Activated CD4-positive, alpha-beta T cell treated with anti-CD3 and anti-CD28 coated beads for 24 hours (primary cell): ENCODE measurements at places on chromosomes 2 and 18.

- peak; percentile 32 for DNase-seq
These were observed 93.8 kb downstream of the NRP2 start for GRCh38 chr2:205776139-205776538.

GRCh38 chr2:108034843-108035242 lies 48.5 kb downstream of the SLC5A7 start:
- DNase-seq = no peak

- no peak for DNase-seq
These were observed 315.4 kb upstream of the CHST9 start for GRCh38 chr18:27500531-27500930.

GRCh38 chr2:169012812-169013627 lies 18.1 kb downstream of the ABCB11 start:
- DNase-seq = no peak

DNA sequence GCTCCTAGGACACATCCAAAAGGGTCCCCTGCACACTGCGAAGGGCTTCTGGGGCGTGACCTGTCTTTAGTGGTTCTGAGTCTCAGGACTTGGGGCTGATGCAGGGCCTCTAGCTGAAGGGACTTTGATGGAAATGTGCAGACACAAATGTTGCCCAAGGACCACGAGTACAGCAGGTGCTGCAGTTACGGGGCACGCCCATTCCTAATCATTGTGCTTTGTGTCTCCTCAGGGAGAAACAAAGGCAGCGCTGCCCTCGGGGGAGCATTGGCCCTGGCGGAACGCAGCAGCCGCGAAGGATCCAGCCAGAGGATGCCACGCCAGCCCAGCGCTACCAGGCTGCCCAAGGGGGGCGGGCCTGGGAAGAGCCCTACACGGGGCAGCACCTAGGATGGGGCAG lies 8.0 kb downstream of the TUBA3E start:
- DNase-seq = no peak

- no peak for DNase-seq
These were observed 2.9 kb upstream of the EML6 start for GRCh38 chr2:54720563-54720962.

GRCh38 chr18:46406539-46406932 lies 250.5 kb downstream of the LOXHD1 start:
- no peak for DNase-seq

DNA sequence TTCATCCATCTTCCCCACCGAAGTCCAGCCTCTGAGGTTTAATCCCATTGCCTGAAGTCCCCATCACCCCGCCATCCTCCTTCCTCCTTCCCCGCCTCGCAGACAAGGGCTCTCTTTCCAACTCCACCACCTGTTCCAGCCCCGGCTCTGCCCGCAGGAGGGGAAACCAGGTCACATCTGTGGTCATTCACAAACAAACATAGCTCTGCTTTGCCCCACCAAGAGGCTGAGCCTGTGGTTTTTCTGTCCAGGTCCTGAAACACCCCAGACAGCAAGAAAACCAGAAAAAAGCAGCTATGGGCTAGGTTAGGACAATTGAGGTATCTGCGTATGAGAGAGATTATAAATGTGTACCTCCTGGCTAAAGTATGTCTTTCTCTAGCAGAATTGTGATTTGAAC lies 144.7 kb downstream of the GLI2 start:
- no peak for DNase-seq

DNA sequence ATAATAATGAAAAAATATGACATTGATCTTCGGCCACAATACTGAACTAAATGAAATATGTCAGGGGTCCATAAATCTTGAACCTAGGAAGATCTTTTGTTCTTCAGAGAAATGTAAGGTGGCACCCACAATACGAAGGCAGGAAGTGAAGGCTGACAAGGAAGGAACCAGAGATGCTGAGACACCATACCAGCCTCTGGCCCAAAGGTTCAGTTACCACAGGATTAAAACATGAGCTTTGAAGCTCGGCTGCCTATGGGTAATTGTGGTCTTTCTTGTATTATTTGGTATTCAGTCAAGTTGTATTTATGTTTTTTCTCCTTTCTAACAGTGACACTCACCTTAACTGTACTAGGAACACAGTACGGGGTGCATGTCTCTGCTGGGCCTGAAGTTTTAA lies 448.8 kb upstream of the SETBP1 start:
- no peak for DNase-seq

- DNase-seq = no peak
These were observed 108.8 kb downstream of the TMEM163 start for GRCh38 chr2:134609924-134610513.

DNA sequence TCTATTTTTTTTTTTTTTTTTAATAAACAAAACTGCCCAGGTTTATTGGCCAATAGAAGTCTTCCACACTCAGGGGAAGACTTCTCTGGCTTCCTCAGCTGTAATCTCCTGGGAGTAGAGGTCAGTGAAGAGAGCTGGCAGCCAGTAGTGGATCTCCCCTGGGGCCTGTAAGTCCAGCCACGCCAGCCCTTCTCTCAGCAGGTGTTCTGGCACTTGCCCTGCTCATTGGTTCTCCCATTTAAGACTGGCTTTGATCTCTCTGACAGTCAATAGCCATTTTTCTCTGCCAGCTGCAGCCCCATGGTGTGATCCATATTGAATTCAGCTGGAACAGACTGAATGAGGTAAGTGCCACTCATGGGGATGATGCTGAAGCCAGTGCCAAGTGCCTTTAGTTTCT lies 170.6 kb upstream of the SPHKAP start:
- DNase-seq = no peak

DNA sequence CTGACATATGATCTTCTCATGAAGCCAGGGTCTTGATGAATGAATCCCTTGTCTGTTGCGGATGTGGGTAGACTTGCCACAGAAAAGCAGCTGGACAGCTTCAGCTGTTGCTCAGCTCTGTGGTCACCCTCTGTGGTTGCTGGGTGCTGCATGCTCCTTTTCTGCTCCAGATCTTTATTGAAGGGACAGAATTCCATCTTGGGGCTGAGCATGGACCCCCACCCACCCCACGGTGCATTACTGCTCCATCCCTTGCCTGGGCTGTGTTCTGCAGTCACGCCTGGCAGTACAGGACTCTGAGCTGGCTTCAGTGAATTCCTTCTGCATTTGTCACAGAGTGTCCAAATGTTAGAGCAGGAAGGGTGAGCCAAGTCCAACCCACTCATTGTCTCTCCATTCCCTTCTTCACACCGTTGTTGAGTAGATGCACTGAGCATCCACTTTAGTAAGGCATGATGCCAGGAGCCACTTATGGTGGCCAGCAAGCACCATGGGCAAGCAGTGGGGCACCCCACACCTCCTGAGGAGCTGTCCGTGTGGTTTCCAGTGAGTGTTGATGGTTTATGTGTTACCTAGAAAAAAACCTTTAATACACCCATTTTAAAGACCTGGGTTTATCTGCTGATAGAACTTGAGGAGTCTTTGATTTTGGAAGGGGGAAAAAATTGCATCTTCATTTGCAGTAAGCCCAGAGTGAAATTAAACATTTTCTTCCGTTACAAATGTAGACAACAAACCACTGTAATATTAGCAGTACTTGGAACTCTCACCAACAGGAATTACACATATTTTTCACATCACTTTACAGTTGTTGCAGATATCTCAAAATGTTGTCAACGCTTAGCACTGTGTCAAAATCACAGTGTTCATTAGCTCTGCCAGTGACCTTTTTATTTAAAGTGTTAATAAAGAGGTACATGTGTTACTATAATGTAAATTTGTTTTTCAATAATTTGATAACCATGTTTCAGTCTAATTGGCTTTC lies 14.7 kb upstream of the ITGB6 start:
- no peak for DNase-seq

DNA sequence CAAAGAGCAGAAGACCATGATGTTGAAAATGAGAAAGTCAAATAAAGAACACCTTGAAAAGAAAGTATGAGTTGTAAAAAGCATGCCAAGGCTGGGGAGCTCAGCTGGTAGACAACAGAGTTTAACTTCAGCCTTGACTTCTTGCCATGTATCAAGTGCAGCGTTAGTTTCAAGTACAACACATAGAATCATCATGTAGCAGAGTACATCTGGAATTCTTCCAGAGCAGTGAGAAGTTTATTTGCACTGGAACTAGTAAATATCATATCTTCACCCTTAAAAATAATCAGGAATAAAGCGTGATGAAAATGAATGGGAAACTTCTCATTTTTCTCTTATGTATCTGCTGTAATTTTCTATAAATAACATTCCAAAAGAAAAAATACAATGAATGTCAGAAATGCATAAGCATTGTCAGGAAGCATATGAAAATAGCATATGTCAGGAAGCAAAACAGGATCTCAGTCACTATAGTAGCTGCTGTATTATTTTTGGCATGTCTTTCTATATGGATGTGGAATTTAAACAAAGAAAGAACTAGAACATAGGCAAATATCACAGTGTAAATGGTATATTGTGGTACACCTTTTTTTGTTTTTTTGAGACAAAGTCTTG lies 10.1 kb upstream of the SULT1C4 start:
- no peak for DNase-seq

DNA sequence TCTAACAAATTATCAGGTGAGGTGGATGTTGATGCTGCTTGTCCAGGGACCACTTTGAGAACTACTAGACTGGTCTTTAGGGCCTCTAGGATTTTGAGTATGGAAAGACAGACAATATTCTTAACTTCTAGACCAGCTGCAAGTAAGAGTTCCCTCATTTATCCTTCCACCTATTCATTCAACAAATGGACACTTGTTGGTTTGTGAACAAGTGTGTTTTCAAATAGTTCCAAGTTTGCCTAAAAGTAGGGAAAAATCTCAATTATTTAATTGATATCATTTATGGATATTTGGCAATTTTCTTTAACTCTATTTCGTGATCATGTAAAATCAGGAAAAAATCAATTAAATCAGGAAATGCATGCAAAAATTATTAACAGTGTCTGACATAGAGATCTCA lies 245.4 kb downstream of the NCKAP5 start:
- no peak for DNase-seq

- DNase-seq = no peak
These were observed 634.1 kb downstream of the TDRD15 start for GRCh38 chr2:21757805-21758430.

DNA sequence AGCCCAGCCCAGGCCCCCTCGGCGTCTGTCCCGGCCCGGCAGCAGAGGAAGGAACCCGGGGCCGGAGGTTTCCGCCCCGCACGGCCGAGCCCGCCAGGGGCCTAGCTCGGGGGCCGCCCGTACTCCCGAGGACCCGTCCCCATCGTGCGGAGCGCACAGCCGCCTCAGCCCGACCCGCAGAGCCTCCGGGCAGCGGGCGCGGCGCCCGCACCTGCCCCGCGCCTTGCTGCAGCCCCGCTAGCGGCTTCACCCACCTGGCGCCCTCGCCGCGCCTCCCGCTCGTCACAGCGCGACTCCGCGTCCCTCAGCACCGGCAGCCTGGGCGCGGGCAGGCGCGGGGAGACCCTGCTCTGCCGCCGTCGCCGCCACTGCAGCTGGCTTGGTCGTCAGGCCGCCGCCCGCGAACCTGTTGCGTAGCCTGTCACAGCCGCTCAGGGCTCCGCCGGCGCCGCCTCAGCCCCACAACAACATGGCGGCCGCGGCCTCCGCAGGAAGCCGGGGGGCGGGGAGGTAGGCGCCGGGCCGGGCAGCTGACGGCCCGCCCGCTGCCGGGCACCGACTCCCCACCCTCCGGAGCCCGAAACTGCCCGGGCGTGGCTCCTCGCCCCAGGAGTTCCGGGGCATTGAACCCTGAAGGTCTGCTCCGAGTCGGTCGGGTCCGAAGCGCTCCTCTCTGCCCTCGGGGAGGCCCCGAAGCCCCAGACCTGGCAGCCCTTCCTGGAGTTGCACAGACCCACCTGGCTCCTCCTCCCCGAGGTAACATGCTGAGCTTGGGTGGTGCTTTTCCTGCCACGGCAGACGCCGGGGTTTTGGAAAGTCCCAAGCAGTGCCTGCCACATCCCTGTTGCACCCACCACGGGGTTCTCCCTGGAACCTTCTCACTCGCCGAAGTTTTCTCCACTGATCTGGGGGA lies at the start of gene ITSN2:
ITSN2 (minus strand) TSS at position 487 of the 913 bp plus-strand sequence. CDS start 32,454 bp downstream, outside the sequence.
- peak; percentile 64 for DNase-seq

DNA sequence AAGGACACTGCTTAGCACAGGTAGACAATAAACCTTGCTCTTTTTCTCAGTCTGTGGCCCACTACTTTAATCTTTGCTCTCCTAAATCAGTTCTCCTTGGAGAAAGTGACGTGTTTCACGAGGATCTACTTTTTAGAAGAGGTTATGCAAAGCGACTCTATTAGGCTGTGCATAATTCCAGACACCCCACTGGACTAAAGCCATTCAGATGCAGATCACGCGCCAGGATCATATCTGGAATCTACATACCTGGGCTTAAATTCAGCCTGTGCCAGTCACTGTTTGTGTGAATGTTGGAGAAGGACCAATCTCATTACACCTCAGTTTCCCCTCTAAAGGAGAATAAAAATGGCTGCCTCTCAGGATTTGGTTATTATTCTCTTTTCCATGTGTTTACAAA lies 413.0 kb upstream of the MYT1L start:
- DNase-seq = no peak

DNA sequence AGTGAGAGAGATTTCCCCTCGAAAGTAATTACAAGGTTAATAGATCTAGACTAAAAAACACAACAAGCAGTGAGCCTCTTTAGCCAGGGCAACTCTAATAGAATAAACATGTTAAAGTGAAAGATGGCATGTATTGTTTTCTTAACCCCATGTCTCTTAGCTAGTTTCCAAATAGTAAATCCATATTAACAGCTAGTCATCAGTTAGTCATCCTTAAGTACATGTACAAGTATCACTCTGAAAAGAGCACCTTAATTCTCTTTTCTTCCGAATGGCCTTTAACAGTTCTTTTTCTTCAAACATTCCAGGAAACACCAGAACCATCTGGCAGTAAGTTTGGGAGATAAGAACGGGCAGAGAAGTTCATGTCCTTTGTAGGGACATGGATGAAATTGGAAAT lies 1480.0 kb downstream of the LRP1B start:
- DNase-seq = no peak

DNA sequence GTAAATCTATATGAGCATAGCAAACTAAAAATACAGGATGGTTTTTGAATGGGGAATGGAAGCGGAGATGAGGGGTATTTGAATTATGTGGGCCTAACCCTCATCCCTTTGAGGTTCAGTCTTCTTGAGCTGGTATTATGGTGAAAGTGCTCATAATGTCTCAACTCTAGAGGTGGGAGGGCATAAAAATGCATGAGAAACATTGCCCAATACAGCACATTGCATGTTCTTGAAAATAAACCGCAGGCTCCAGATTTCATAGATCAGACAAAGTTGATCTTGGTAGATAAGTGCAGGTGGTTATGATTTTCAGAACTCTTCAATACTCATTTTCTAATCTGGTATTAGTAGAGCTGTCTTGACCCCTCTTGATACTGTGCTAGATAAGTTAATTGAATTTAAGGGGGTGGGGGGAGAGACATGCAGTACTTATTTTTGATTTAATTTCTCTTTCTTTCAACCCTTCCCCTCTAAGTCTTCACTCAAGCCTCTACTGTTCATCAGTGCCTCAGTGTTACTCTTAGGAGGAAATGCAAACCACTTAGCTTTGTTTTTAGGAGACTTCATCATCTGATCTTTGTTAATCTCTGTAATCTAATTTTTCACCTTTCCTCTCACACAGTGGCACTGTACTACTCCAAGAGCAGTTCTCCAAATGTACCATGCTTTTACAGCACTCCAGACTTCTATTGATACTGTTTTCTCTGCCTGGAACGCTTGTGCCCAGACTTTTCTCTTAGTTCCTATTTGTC lies 22.2 kb downstream of the XRCC5 start:
- no peak for DNase-seq

GRCh38 chr2:106104332-106105062 lies 89.6 kb downstream of the UXS1 start:
- peak; percentile 46 for DNase-seq

- DNase-seq = no peak
These were observed 170.6 kb downstream of the METTL4 start for GRCh38 chr18:2400701-2401196.
